ENCODE measurements at places on chromosomes 2 and 18.

GRCh38 chr2:232894746-232895145 lies 24.7 kb downstream of the SNORC start:
- no peak for DNase-seq

DNA sequence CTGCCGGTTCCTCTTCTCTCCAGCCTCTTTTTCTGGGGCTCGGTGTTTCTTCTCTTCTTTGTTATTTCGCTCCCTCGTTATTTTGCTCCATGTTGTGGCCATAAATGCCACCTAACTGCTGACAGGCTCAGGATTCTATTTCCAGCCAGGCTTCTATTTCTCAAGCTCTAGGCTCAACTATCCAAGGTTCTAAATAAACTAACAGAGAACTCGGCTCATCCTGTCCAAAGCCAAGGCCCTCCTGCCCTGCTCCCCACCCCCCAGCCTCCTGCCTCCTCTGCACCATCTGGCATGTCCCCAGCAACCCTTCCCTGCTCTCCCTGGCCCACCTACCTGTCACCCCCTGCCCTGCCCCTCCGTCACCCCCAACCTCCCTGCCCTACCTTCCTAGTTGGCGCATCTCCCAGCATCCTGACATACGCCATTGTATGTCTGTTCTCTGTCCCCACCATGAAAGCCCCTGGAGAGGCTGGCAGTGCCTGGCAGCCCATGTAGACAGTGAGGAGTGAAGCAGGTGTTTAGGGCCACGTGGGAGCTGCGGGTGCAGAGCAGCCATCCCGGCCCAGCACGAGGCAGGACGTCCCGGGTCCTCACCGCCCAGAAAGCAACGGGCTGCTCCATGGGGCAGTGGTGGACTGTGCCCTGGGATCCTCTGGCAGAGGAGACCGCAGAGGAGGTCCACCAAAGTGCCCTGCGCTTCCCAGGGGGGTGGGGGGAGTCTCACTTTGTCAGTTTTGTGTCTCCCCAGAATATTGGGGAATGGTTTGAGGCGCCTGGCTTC lies 186.9 kb downstream of the TWIST2 start:
- no peak for DNase-seq

DNA sequence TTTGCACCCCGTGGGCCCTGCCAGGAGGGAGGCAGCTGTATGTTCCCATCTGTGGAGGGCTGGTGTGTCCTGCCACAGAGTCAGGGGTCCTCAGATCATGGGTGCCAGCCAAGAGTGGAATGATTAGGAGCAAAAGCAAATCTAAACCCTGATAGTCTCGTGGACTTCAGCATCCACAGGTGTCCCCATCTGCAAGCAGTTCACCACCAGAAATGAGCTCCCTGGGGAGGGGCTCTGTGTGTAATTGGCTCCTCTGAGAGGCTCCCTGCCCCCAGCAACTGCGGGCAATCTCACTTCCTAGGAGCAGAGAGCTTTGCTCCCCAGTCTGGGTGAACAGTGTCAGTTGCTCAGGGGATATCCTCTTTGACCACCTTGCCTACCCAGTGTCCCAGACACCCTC lies 78.1 kb downstream of the HNRNPLL start:
- DNase-seq = no peak

DNA sequence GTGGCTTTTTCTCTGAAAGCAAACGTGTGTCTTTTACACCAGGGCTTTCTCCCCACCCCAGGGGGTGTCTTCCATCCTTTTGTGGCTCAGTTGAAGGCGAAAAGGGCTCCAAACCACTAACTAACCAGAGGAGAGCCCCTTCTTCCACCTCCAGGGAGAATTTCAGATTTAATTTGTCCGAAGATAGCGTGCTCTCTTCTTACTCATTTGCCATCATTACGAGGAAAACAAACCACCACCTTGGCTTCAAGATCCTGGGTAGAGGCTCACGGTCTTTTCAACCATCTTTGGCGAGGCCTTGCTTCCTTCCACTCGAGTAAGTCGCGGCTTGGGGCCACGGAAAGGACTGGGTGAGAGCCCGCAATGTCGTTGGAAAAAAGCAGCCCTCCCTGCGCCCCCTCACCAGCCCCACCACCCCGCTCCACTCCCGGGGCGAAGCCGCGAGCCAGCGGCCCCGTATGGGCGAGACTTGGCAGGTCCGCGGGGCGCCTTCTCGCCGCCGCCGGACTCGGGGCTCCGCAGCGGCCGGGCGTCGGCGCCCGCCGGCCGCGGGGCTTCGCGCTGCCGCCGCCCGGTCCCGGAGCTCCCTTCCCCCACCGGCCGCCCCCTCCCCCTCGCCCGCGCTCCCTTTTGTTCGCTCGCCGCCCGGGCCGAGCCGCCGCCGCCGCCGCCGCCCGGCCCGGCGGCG lies 1.7 kb upstream of the ZNF532 start:
- no peak for DNase-seq

DNA sequence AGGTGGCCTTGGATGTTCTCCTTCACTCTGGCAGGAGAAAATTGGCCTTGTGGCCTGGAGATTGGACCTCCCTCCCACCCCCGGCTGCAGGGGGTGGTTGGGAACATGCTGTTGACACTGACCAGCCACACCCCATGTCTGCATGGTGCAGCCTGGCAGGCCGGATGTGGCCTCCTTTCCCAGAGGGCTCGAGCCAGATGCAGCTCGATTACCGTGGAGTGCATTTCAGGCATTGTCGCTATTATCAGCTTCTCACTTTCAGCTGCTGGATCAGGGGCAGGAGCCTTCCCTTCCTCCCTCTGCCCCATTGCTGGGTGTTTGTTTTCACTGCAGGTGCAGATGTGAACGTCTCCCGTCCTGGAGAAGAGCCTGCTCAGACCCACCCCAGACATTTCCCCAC lies 211.0 kb upstream of the SIX2 start:
- DNase-seq = no peak

DNA sequence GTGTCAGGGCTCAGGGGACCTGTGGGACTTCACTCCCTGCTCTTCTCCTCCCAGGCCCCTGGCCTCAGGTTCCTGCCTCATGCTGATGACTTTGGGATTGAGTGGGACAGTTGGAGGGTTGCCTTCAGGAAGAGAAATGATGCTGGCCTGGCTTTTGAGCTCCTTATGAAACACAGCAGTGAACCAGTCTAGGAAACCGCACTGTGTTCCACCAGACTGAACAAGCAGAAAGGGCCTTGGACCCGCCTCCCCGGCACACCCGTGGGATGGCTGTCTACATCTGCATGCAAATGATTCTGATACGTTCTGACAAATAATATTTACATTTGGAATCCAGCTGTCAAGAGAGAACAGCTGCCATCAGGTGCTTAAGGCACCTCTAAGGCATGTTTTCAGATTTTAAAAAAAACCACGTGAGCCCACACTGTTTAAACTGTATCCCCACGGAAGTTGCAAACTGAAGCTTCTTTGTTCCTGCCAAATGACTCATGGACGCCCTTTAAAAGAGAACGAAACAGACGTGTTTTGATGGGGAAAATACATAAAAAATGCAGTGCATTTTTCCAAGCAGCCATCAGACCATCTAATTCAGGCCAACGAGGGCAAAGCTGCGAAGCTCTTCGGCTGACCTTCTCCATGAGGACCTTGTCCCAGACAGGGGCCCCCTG lies 27.6 kb upstream of the ASAP2 start:
- no peak for DNase-seq

- DNase-seq = no peak
Observed at GRCh38 chr2:224252631-224253030, 149.3 kb downstream of the FAM124B start.

DNA sequence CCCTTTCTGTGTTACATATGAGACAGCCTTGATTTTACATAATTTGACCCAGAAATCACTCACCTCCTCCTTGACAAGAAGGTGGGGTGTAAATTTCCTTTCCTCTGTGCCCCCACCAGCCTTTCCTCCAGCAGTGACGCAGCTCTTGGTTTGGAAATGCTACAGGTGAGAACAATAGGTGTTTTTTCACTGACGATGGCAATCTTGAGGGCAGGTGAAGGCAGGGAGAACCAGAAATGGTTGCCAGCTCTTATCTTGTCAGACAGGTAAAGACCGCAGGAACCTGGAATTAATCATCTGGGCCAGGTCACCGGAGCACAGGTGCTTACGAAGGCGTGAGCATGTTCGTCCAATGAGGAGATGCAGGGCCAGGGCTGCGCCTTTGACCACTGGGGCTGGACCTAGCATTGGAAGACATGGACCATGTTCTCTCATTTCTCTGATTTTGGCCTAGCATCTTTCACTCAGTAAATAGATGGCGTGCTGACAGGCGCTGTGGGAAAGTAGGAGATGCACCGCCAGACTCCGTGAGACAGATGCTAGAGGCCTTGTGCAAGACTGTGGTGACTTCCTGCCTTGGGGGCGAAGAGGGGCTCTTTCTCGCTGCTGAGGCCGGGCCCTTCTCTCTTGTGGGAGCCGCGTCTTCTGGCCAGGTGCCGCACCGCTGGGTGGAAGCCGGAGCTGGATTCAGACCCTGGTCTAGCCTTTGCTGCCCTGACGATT lies 4.0 kb downstream of the CIDEA start:
- no peak for DNase-seq

DNA sequence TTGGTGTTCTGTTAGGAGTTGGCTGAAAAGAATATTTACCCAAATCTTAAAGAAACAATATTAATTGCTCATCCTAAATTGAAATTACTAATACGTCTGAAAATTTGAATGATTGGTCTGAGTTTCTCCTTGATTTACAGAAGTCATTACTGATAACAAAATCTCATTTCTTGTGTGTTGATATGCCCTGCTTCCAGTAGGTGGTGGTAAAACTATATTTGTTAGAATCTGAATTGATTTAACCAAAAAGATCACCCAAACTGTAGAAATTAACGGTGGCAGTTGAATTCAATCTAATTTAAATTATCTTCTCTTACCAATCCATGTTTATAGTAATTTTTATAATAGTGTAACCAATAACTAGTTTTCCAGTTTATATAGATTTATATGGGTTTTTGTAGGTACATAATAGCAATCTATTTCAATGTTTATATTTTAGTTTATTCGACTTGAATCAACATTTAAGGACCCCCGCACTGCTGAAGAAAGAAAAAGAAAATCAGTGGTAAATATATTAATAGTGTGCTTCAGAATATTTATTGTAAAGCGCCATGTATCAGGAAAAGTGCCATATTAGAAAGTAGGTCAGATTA lies 38.3 kb downstream of the PAPOLG start:
- DNase-seq = no peak

GRCh38 chr2:60839126-60839813 lies 42.1 kb upstream of the REL start:
- DNase-seq = no peak

DNA sequence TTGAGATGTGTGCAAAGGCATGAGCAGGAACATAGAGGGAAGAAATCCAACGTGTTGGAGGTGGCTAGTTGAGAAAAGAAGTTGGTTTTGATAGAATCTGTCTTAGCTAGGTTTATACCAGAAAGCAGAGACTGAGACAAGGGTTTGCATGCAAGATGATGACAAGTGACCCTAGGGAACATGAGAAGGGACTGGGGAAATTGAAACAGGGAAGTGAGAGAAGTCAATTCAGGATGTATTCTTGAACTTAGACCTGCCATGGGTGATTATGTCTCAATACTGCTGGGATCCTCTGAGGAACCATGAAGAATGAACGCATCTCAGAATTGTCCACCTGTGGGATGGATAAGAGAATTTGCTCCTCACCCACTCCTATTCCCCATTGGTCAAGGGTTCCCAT lies 20.5 kb downstream of the IL36A start:
- DNase-seq = no peak

DNA sequence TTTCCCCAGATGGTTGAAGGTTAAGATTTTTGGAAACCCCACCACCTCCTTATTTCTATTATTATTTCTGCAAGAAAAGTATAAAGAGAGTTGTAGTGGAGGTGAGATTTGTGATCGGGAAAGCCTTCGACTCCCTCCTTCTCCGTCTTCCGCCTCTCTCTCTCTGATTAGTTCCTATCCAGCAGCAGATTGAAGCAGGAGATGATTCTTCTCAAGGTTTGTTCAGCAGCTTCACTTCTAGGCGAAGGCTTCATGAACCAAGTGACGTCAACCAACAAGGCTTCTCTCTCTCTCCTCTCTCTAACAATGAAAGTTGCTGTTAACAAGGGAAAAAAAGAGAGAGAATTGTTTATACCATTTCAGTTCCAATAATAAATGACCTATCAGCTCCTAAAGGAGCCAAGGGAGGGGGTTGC lies at the start of gene BAZ2B:
Gene BAZ2B (minus strand): TSS at position 263 of the 416 bp plus-strand sequence. CDS start 137,829 bp downstream, outside the sequence.
- no peak for DNase-seq

DNA sequence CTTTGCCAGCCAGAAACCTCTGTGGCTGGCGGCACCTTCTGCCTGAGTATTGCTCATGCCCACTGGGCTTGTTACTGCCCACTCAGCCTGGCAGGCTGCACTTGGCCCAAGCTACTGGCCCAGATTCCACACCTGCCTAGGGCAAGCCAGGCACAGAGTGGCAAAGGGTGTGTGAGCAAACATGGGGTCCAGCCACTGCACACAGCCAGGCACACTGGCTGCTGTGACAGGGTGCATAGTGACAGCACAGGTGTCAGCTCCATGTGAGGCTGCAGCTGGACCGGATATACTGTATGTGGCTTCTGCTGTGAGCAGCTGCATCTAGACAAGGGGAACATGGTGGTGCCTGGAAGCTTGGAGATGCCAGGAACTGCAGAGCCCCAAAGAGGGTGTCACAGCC lies 113.9 kb downstream of the COPS8 start:
- DNase-seq = no peak

DNA sequence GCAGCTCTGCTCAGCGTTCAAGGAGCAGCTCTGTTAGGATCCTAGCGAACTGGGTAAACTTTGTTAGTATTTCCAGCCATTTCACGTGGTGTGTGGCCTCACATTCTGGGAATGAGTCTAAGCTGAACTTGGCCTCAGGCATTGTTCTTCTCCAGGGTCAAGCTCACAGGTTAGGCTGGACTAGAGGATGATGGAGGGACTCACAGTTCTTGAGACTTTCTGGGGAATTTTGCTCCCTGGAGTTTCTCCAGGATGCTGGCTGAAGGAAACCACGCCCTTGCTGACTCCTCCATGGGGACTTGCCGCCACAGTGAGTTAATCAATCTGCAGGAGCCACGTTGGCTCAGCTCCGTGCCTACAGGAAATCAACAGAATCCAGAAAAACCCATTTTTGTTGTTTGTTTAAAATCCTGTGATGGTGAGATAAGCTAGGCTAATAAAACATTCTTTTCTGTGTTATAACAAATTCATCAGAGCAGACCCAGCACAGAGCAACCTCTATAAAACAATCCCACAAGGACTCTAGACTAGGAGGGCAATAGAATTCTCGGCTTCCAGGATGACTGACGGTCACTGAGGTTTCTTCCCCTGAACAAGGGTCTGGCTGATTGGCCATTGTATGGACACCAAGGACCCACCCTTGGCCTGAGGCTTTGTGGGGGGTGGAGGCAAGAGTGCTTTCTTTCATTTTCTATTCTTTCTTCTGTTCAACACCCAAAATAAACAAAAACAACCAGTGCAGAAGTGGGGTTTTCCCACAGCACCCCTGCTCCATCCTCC lies 12.6 kb downstream of the CNDP1 start:
- DNase-seq = no peak

GRCh38 chr2:143524559-143525401 lies 395.6 kb downstream of the ARHGAP15 start:
- DNase-seq = no peak

DNA sequence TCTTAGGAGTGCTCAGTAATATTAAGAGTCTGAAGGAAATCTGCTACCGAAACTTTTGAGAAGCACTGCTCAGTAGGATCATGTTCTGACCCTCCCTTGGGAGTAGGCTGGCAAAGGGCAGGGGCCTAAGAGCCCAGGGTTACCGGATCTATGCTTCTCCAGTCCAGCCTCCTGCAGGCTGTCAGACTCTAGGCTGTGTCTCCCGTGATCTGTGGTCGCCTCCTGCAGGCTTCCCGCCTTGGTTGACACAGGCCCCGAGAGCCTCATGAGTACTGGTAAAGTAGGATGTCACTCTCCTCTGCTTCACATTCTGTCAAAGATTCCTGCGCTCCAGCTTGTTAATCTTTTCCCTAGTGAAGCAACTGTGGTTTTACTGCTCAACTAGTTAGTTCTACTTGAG lies 647.8 kb upstream of the RAB6C start:
- DNase-seq = no peak

GRCh38 chr18:56321470-56321869 lies 316.9 kb downstream of the TXNL1 start:
- no peak for DNase-seq

Measured in stimulated activated CD4-positive, alpha-beta T cell treated with anti-CD3 and anti-CD28 coated beads, Interleukin-15, amount 100 ng/mL, for 1 hour (primary cell).